Fibroblast of the aortic adventitia (primary cell): ENCODE measurements at places on chromosomes 5 and 9.

DNA sequence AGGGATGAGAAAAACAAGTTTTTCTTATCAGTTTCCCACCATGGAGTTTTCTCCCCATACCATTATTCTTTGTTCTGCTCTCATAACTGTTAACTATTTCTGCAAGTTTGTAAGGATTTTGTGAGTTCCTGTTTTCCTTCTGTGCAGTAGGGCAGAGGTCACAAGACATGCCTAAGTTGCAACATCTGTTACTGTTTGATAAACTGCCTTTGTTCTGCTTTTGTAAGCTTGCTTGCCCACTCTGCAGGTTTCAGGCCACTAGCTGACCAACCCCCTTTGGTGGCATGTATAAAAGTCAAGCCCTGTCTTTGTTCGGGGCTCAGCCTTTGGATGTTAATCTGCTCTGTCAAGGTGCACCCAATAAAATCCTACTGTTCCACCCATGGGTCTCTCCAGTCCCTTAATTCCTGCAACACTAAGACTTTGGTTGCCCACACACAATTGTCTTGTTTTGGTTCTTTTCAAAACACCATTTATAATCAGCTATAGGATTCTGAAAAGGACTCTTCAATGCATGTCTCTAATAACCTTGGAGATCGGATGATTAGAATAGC lies 545.4 kb downstream of the CDH9 start:
- no peak for DNase-seq

- DNase-seq: no peak
Measured at GRCh38 chr9:69455311-69455710, 130.3 kb downstream of the ENTREP1 start.

GRCh38 chr5:33850100-33850594 lies 41.6 kb downstream of the ADAMTS12 start:
- DNase-seq: peak; percentile 50

DNA sequence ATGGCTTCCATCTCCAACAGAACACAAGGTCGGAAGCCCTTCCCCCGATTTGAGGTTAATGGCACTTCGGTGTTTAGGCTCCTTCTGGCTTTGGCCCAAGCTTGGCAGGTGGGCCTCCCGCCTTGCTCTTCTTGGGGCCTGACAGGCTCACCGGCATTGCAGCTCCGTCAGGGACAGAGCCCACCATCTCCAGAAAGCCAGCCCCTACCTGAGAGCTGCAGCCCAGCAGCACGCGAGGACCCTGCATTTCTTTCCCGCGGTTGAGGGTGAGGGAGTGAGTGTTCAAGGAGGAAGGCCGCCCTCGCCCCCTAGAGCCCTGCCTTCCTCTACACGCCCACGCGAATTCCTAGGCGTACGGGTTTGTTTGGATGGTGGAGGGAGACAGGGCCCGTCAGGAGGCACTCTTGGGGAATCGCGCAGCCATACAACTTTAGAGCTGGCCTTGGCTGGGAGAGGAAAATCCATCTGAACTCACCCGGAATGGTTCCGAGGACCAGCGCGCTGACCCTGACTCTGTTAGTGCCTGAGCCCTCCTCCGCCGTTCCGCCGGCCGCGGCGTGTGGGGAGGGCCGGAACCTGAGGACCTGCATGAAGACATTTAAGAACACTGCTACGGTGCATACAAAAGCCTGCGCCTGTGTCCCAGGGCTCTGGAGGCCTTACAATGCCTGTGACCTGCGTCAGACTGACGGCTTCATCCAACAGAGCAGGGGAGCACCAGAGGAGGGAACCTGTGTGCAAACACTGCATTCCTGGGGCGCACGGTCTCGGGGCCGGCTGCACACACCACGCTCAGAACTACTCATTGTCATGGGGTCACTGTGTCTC lies 73.8 kb downstream of the MRPL36 start:
- DNase-seq: no peak

GRCh38 chr5:180289966-180290365 lies 1.9 kb downstream of the MAPK9 start:
- no peak for DNase-seq

- peak; percentile 62 for DNase-seq
Measured at GRCh38 chr9:104882086-104882485, 45.9 kb downstream of the ABCA1 start.

GRCh38 chr5:52356311-52356918 lies 431.3 kb upstream of the ITGA1 start:
- DNase-seq: peak; percentile 12

DNA sequence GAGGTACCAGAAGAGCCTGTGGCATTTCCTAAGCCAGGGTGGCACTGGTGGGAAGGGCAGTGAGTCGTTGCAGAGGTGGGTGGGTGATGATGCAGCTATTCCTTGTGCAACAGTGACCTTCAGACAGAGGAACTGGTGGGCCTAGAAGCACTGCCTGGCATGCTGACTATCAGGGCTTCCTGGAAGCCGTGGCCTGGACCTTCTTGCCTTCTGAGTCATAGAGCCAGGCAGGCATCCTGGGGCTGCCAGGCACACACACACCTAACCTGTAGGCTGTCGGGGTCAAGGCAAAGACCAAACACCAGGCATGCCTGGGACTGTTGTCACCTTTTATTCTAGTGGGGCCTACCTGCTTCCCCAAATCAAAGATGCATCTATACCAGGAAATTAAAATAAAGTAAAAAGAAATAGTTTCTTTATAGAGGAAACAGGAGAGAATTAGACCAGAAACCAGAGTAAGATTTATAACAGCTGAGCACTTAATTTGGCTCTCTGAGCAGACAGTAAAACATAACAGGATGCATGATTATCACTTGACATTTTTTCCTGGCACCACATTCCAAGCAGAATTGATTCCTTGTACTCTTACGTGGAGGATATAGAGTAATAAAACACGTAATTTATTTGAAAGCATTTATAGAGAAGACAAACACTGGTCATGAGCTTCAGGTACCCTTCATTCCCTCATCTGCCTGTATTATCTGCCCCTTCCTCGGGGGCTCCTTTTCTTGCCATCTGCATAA lies 25.1 kb downstream of the NANS start:
- no peak for DNase-seq

- DNase-seq: peak; percentile 10
Measured at GRCh38 chr5:42483472-42484154, 60.4 kb downstream of the GHR start.

- no peak for DNase-seq
Measured at GRCh38 chr5:56270058-56270457, 36.9 kb upstream of the ANKRD55 start.

DNA sequence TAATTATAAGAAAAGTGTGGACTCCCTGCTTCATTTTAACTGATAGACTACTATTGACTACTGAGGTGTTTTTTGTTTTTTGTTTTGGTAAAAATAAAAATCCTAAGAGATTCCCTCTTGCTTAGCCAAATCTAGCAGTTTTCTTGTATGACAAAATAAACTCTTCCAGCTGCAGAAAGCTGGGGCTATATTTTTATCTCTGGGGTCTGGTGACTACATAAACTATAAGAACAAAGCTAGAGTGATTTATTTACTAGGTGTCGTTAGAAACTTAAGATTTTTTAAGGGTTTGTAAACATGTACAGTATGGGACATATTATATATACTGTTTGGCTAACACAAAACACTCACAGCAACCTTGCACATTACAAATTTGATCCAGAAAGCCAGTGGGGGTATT lies 467.4 kb upstream of the MPDZ start:
- no peak for DNase-seq

DNA sequence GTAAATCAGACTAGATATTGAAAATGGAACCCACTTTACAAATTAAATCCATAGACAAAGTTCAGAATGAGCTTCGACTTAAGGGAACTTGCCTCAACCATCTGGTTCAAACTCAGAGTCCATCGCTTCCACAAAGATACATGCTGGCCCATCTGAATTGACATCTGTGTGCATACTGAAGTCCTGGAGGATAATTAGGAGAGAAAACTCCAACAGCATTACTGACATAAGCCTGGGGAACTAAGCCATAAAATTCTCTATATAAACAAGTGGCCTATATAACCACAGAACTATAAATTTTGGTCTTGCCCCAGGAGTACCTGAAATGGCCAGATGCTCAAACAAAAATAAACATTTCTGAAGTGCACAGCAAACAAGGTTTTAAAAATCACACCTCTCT lies 94.4 kb downstream of the IZUMO3 start:
- no peak for DNase-seq

DNA sequence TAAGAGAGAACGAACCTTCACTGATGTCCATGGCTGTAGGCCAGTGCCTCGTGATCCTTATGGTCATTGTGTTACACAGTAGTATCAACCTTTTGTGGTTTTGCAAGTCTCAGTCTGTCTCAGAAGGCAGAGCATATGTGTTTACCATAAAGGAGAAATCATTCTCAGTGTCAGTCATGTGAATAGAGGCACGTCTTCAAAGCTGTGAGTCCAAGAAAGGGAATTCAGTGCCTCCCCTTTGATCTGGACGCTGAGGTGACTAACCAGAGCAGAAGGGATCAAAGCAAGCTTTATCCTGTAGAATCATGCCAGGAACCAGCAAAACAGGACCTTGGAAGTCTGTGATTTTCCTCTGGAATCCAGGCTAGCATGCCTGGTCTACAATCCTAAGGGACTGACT lies 433.9 kb downstream of the DNAH5 start:
- no peak for DNase-seq

DNA sequence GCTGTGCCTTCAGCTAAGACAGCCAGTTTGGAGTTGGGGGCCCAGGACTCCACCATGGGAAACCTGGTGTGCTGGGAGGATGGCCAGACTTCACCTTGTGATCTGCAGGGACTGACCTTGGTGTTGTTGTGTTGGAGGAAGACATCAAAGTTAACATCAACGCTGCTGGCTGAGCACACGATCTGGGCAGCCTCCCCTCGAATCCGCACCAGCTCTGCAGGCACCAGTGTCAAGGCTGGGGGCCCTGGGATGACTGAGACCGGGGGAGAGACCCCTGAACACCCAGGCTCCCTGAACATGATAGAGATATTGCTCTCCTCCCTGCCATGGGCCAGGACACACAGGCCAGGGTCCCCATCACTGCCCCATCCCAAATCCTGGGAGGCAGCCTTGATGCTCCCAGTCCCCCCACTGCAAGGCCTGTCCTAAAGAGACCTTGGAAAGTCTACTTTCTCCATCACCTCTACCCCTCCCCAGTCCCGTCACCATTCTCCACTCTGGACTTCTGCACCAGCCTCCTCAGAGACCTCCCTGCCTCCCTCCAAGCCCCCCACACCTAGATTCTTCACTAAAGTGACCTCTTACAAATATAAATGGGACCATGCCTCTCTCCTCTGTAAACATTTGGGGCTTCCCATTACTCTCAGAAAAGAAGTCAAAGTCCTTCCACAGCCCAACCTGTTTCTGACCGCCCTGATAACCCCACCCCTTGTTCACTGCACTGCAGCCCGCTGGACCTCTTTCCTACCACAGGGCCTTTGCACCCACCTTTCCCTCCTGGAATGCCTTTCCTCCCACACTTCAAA lies 8.2 kb downstream of the CSF1R start:
- no peak for DNase-seq

DNA sequence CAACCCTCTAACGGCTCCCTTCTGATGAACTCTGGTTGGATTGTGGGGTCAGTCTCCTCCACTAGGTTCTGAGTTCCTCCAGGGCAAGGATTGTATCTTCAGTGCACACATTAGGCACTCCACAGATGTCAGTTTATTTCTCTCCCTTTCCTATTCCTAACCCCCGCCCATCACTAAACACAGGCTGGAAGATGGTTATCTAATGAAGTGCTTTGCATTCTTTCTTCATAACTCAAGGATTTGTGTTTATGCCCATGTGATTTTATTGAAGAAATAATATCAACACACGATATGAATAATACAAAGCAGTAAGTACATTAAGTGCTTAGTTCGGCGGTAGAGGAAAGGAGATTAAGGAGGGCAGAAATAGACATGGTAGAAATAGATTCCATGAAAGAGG lies 4.4 kb upstream of the CREBRF start:
- DNase-seq: peak; percentile 45

GRCh38 chr9:8863069-8863468 lies 1063.5 kb upstream of the DMAC1 start:
- DNase-seq: no peak

- DNase-seq: no peak
Measured at GRCh38 chr5:59656351-59657254, 236.9 kb downstream of the PDE4D start.

GRCh38 chr9:8823131-8823895 lies 1023.7 kb upstream of the DMAC1 start:
- DNase-seq: no peak

DNA sequence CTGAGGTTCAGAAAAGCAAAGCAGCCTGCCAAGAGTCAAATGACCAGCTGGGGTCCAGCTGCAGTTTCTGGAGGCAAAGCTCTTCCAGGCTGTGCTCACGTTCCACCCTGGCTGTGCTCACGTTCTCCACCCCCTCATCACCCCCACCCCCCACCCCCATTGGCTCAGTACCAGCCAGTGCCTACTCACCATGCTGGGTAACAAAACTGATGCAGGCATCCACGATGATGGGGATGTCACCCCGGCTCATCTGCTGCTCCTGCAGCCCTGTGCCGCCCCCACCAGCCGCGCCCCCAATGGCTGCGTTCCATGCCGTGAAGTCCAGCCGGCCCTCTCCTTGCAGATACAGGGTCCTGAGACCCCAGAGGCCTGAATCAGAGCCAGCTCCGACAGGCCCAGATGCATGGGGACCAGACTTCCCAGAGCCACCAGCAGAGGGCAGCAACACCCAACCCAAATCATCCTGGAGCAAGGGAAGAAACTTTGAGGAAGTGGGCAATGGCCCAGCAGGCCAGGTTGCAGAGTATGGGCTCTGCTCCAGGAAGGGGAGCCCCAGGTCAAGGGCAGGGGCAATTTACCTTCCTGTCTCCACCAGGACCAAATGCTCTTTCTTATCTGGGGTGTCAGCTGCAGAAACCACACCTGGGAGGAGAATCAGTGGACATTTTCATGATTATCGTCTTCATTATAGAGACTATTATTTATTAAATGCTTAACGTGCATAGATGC lies 13.7 kb upstream of the FCHSD1 start:
- DNase-seq: peak; percentile 71

DNA sequence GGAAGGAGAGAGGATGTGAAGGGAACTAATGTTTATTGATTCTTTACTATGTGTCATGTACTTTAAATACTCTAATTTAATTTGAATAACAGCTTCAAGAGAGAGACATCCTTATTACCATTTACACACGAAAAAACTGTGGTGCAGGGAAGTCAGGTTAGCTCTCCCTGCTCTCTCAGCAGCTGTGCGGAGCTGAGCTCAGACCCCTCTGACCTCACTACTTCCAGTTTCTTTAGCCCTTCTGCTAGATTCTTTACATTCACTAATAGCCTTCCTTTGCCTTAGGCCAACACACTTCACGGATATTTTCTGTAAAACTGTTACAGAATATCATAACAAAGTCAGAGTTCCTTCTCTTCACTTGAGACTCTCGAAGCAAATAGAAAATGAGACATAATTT lies 131.3 kb upstream of the ARRDC3 start:
- no peak for DNase-seq
